ENCODE measurements at places on chromosomes 7 and 10.

GRCh38 chr7:54719974-54720373 lies 39.0 kb downstream of the SEC61G start:
- no peak for DNase-seq

DNA sequence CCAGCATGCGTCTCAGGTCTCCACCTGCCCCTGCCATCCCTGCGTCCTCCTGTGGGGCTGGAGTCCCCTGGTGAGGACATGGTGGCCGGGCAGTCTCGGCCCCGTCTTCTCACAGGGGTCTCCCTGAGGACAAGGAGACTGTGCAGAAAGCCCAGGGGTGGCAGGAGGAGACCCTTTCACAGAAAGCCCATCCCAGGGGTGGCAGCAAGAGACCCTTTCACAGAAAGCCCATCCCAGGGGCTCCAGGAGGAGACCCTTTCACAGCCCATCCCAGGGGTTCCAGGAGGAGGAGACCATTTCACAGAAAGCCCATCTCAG lies 14.8 kb upstream of the CHST12 start:
- DNase-seq: no peak

- no peak for DNase-seq
Observed at GRCh38 chr10:955127-955819, 23.8 kb upstream of the LARP4B start.

DNA sequence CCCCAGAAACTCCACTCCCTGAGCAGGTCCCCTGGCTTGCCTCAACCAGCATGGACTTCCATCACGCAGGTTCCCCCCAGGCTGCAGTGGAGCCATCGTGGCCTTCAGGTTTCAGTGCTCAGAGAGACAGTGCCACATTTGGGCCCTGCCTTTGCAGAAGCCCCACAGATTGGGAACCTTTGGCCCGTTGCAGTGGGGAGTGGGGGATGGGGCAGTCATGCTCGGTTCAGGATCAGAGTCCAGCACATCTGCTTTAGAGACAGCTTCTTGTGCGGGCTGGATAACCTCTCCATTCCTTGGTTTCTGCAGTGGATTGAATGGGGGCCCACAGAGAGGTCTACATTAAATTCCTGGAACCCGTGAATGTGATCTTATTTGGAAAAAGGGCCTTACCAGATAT lies 183.9 kb downstream of the EBF3 start:
- no peak for DNase-seq

GRCh38 chr7:134571101-134571500 lies 22.2 kb downstream of the AKR1B15 start:
- DNase-seq: no peak

GRCh38 chr7:77657427-77658224 lies 38.6 kb upstream of the RSBN1L start:
- DNase-seq: peak; percentile 69

DNA sequence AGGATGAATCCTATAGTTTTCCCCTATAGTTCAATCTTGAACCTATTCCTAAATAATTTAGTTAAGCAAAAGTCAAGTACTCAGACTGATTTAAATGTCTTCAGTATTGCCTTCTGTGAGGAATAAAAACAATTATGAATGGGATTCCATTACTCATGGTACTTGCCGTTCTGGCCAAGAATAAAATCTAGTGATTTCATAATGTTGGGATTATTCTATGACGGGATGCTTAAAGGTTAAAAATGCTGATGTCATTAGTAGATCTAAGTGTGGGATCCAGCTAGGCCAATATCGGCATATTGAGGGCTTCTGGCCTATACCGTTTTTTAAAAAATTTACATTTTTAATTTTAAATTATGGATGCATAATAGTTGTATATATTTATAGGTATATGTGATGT lies 5.3 kb downstream of the BPGM start:
- no peak for DNase-seq

All from KBM-7 (cell line).